ENCODE measurements at places on chromosomes 5 and 9.

DNA sequence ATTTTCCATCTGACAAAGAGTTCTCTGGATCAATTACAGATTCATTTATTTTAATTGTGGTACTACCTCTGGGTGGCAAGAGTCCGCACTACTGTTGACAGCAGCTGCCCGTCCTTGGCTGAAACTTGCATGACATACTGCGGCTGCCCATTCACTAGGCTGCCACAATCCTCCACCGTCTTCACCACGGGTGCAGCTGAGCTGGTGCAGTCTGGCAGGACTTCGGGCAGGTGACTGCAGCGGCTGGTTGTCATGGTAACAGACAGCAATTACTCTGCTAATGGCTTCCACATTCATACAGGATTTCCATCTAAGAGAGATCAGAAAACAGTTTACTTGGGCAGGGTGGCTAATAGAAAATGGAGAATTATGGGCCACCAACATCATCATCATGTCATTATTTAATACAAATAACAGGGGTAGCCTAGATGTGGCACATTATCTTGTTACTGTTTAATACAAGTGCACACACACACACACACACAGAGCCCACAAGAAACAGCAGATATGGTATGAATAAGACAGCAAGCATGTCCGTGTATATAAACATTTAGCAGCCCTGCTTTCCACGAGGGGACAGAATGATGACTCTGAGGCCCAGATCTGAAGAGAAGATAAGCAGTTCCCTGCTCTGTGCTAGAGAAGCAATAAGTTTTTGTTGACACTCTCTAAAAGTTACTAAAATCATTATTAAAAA lies 112.3 kb downstream of the MARCHF3 start:
- DNase-seq, result no peak

- no peak for DNase-seq
Measured at GRCh38 chr9:127578627-127578951, 33.5 kb upstream of the STXBP1 start.

- DNase-seq, result peak; percentile 10
Measured at GRCh38 chr5:39780347-39780746, 355.6 kb upstream of the DAB2 start.

GRCh38 chr9:121204121-121204520 lies 2.5 kb upstream of the RAB14 start:
- DNase-seq, result no peak

DNA sequence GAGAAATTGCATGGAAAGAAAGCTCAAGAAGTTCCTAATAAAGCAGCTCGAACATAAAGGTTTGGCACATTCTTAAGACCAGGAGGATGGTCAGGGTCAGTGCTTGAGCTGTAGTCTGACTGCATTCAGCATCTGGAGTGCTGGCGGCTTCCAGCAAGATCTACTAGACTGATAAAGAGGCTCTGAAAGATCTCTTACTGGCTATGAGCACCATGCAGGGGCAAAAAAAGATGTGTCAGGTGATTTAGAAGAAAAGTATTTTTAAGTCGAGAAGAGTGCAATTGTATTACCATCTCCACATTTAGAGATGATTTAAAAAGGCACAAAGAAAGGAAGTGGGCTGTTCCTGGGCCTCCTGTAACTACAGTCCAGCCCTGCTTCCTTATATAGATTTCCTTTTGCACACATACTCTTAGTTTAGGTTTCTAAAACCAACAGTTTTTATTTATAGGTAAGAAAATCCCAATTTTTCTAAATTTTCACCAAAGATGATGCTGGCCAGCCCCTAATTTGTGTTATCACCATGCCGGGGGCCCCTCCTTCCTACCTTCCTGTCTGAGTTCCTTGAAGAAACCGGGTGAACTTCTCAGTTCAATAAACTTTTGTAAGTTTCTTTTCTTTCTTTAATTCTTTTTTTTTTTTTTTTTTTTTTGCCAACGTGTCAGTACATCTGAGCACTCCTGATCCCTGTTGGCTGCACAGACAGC lies 65.9 kb upstream of the PLPP1 start:
- peak; percentile 42 for DNase-seq

GRCh38 chr9:91790917-91791316 lies 159.1 kb downstream of the ROR2 start:
- DNase-seq, result no peak

GRCh38 chr5:151570512-151571269 lies 20.4 kb downstream of the FAT2 start:
- no peak for DNase-seq

DNA sequence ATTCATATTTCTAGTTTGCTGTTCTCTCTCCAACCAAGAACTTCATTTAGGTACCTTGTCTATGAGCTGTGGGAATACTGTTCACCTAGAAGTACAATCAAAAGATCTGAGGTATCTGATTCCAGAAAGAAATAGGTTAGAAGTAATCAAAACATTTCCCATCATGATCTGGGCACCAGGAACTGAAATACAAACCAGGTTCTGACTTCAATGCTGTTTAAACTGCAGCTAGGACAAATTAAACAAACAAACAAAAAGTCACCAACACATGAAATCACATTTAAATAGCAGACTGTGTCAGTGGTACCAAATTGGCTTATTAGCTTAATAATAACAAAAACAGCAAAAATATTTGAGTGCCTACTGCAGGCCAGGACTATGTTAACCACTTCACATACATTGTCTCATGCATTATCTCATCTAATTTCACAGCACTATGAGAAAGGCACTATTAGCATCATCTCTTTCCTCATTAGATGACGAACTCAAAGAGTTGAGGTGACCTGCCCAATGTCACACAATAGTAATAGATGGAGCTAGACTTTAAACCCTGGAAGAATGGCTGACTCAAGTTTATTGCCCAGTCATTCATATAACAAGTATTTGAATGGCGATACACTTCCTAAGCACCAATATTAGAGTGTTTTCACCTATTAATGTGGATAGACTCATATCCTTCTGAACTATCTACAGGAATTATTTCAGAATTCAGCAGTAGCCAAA lies 14.5 kb downstream of the PLPP1 start:
- DNase-seq, result no peak

- DNase-seq, result no peak
Measured at GRCh38 chr5:95238560-95239325, 46.2 kb downstream of the MCTP1 start.

- DNase-seq, result no peak
Measured at GRCh38 chr5:107090506-107090905, 580.2 kb downstream of the EFNA5 start.

- DNase-seq, result no peak
Measured at GRCh38 chr5:173890195-173890991, 2.2 kb downstream of the CPEB4 start.

DNA sequence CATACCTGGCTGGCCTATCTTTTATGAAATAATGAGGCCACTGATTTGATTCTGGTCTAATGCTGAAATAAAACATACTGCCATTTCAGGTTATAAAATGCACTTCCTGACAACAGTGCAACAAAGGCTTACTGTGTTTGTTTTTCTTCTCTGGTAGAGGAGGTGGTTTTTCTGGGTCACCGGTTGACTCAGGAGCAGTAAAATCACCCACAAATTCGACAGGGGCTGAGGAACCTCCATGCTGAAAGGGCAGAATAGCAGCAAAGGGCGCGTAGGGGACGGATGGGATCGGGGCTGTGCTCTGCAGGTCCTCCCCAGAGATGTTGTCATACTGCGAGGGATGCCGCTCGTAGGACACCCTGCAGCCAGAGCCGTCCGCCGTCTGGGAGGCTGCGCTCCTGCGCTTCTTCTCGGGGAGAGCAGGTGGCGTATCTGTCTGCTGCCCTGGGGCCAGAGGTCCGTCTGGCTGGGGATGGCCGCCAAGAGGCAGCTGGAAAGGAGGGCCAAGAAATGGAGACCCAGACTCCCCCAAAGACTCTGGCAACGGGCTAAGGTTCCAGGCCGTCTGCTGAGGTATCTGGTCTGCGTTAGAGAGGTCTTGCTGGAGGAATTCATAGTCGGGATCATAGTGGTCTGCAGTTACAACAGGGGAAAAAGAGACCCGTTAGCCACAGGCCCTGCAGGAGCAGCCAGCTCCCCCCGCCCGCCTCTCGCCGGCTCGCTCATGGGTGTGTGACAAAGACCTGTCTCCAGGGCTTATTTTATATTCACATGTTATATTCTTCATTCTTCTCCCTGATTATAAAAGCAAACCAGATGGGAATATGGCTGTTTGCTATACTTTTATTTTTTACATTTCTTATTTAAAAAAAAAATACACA lies 80.7 kb downstream of the PRRT1B start:
- DNase-seq, result no peak

- DNase-seq, result no peak
Measured at GRCh38 chr9:87157366-87158031, 210.2 kb upstream of the GAS1 start.

GRCh38 chr5:78855026-78855425 lies 130.1 kb downstream of the ARSB start:
- DNase-seq, result no peak

GRCh38 chr5:178434851-178435250 lies 155.3 kb downstream of the COL23A1 start:
- DNase-seq, result no peak

GRCh38 chr9:122347348-122348287 lies 23.2 kb upstream of the PTGS1 start:
- DNase-seq, result peak; percentile 31

- DNase-seq, result no peak
Measured at GRCh38 chr9:124385623-124386022, 29.6 kb downstream of the PSMB7 start.

- peak; percentile 4 for DNase-seq
Measured at GRCh38 chr5:72282878-72283277, 37.2 kb downstream of the MRPS27 start.

DNA sequence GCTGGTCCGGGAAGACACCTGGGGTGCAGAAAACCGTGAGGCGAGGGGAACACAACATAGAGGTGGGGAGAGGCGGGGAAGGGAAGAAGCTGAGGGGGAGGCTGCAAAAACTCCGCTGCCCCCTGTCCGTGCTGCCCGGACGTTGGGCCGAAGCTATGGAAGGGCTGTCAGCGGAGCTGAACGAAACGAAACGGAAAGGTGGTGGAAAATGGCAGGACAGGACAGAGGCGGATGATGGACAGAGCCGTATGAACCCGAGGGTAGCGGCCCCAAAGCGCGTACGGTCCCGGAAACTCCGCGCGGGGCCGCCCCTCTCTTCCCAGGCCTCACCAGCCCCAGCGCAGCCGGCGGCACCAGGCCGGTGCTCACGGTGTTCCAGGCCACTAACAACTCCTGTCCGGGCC lies 272 bp downstream of the ANAPC2 start:
- DNase-seq, result no peak

DNA sequence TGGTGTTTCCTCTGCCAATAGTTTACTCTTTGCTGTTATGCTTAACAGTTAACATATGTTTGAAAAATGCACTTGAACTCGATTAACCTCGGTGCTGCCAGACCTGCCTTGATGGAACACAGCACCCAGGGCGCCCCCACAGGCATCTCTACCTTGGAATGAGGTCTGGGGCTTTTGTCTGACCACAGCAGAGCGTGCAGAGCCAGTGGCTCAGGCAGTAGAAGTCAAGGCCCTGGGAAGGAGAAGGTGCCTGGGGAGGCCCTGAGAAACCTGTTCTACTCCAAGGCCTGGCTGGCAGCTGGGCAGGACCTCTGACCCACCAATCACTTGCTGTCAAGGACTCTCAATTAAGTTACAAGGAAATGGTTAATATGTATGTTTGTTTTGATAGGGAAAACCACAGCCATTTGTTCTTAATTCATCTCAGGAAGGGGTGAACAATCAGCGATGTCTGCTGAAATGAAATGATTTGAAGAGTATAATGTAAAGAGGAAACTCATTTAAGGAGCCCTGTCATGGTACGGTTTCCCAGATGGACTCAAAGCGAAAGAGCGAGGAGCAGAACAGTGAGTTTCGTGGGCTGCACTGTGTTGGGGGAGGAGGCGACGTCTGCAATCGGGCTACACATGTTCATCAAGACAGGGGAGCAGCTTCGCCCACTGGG lies 21.9 kb downstream of the MACROH2A1 start:
- DNase-seq, result no peak

GRCh38 chr5:41903382-41903891 lies 707 bp upstream of the RIMOC1 start:
- DNase-seq, result no peak

DNA sequence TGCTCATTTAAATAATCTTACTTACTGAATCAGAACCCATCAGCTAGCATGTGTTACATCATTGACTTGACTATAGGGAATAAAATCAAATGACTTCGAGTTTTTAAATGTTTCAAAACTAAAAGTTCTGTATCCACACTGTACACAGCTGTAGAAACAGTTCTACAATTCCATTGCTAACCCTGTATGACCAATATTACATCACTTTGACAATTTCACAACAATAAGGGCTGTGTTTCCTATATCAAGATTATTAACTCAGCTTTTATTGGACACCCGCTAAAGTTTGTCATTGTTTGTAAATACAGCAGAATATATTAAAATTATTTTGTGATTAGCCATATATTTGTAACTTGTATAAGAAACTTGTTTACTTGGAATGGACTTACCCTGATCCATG lies 540.8 kb downstream of the PRELID2 start:
- DNase-seq, result no peak

DNA sequence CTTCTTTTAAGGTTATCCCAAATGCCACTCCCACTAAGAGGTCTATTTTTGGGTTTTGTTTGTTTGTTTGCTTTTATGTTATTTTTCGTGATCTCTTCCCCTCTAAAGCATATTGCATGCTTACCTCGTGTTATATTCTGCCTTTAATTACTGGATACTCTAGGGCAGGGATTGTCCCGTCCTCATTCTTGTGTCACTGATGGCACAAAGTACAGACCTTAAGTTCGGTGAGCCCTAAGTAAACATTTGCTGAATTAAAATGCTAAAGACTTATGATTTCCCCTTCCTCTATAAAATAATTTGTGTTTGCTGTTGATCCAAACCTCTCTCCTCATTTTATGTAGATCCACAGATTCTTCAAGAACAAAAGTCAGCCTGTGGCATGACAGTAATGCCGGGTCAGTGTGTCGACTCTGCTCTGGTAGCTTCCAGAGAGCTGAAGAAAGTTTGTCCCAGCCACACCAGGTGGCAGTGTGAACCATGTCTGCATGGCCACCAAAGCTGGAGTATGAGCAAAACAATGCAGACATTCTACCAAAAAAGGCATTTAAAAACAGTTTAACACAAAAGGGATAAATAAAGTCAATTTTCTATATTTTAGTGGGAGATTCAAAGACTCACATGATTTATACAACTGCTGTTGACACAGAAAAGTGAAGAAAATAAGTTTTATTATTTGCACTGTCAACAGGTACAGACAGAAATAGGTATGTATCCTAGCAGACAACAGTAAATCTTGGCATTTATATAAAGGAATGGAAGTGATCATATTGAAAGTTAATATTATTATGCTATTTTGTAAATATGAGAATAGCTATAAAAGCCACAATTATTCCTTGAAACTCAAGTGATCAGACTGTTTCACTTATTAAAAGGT lies 17.9 kb upstream of the POC5 start:
- DNase-seq, result peak; percentile 15

GRCh38 chr5:32973646-32974045 lies 262.5 kb downstream of the NPR3 start:
- no peak for DNase-seq

GRCh38 chr5:94908889-94909480 lies 290.5 kb downstream of the SLF1 start:
- peak; percentile 26 for DNase-seq

GRCh38 chr5:56003179-56003578 lies 8.4 kb upstream of the IL6ST start:
- DNase-seq, result peak; percentile 64
